ENCODE measurements at places on chromosomes 6 and 20. TPM values are rescaled to one million over a fixed set of nuclear protein-coding genes. Genes with fewer than 3 reads are reported as not detected.

DNA sequence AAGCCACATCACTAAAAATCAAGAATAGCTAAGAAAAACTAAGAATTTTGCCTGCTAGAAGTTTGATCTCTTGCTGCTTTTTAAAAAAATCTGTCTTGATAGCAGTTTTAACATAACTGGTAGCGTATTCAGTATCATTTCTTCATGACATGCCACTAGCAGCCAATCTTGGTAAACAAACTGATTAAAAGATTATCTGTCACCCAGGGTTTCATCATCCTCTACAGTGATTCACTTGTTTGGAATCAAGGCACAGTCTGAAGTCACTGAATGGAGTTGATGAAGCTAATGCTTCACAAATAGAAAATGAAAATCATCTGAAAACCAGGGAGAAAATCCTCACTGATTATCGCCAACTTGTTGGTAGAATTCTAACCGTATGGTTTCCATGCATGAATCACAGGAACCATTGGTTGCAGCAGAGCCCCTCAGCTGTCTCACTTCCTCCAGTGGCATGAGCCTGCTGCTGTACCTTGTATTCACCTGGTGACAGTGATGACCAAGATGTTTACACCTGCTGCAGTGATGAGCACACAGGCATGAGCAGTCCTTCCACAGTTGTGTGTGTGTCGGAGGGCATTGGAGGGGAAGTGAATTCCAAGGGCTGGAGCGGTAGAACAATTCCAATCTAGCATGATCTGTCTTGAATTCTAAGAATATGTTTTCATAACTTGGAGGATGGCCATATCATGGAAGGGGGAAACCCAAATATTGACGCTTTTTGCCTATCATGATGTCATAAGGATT is 275.0 kb downstream of the KHDC1L start:
- no peak for DNase-seq

Gene SNAP91
- polyA plus RNA-seq, result 0.86 TPM

DNA sequence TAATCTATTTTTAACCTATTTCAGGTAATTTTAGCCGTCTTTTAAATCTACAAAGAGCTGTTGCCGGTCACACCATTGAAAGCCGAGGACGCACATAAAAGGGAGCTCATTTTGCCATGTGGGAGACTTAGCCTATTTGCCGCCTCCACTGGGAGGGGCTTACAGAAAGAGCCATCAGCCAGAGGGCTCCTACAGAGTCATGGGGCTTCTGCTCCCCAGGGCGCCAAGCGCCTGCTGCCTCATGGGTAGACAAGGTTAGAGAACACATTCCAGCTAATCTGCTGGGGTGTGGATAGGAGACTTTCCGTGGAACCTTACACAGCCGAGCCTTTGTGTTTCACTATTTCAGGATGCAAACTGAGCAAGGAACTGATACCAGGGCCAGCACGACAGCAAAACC is 12.6 kb downstream of the PCMTD2 start:
- no peak for DNase-seq

- DNase-seq, result no peak
Observed at GRCh38 chr6:40841721-40842120, 197.3 kb downstream of the UNC5CL start.

- DNase-seq, result no peak
Observed at GRCh38 chr6:5471637-5472398, 210.5 kb downstream of the FARS2 start.

GRCh38 chr6:47512872-47513271 is 35.3 kb downstream of the CD2AP start:
- DNase-seq, result no peak

GRCh38 chr6:25088513-25088912 is 152.8 kb upstream of the RIPOR2 start:
- no peak for DNase-seq

- no peak for DNase-seq
Observed at GRCh38 chr20:35344354-35344837, 52.2 kb upstream of the FAM83C start.

Gene PRDM13
- not detected for polyA plus RNA-seq

Gene PAK5
- 0.32 TPM for polyA plus RNA-seq

Gene BTBD3
- 71.6 TPM for polyA plus RNA-seq

DNA sequence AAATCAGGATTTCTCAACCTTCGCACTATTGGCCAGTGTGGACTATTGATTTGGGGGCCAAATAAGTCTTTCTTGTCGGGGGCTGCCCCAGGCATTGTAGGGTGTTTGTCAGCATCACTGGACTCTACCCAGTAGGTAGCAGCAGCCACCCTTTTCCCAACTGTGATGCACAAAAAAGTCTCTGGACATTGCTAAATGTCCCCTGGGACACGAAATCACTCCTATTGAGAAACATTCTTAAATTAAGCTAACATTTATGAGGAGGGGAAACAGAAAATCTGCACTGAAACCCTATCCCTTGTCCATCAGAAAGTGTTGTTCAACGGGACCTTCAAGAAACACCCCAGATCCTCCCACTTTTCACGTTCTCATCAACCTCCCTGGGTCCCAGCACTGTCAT is 54.2 kb downstream of the NFATC2 start:
- DNase-seq, result no peak

DNA sequence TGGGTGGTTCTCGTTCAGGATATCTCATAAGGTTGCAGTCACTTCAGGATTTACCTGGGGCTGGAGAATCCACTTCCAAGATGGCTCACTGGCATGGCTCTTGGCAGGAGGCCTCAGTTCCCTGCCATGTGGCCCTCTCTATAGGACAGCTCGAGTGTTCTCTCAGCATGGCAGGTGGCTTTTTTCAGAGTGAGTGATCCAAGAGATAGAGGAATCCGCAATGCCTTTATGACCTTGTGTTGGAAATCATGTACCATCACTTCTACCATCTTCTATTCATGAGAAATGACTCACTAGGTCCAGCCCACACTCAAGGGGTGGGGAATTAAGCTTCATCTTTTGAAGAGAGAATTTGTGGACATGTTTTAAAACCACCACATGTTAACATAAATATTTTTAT is 37.8 kb downstream of the PPP1R16B start:
- no peak for DNase-seq
